Bronchus fibroblast of lung (primary cell): ENCODE measurements at places on chromosomes 12 and 14. TPM values are rescaled to one million over a fixed set of nuclear protein-coding genes. Genes with fewer than 3 reads are reported as not detected.

KRT75 gene
- not detected in 2 replicates for total RNA-seq

SLCO1A2 gene
- total RNA-seq = not detected in 2 replicates

E2F7 gene
- 8.9 and 12.1 TPM in 2 replicates for total RNA-seq

CEBPE gene
- total RNA-seq = not detected in 2 replicates

IFI27L1 gene
- total RNA-seq = 31.7 and 32.4 TPM in 2 replicates

ABHD12B gene
- total RNA-seq = under 0.01 TPM in 1 of 2 replicates, not detected in the other

EIF4B gene
- total RNA-seq = 380 and 439 TPM in 2 replicates

SELPLG gene
- 0.74 and 2.4 TPM in 2 replicates for total RNA-seq

IAPP gene
- not detected in 2 replicates for total RNA-seq

SLC6A15 gene
- total RNA-seq = 3.0 and 4.2 TPM in 2 replicates

CAPZA3 gene
- total RNA-seq = not detected in 2 replicates

RDH12 gene
- under 0.01 TPM in 1 of 2 replicates, not detected in the other for total RNA-seq

ENDOU gene
- not detected in 2 replicates for total RNA-seq

GPR135 gene
- 0.74 and 0.84 TPM in 2 replicates for total RNA-seq

TCP11L2 gene
- 7.6 and 9.2 TPM in 2 replicates for total RNA-seq

SLC15A5 gene
- not detected in 2 replicates for total RNA-seq

CEP128 gene
- total RNA-seq = 5.4 and 7.4 TPM in 2 replicates

CNTN1 gene
- total RNA-seq = under 0.01 and 0.17 TPM in 2 replicates

CDH24 gene
- 8.6 and 9.8 TPM in 2 replicates for total RNA-seq

CCDC175 gene
- not detected in 2 replicates for total RNA-seq

PLEKHG3 gene
- total RNA-seq = 3.4 and 9.1 TPM in 2 replicates

TAS2R9 gene
- total RNA-seq = not detected in 2 replicates

NID2 gene
- 85.0 and 94.7 TPM in 2 replicates for total RNA-seq

PPFIA2 gene
- 0.67 and 2.4 TPM in 2 replicates for total RNA-seq

RNASE4 gene
- 12.1 and 12.9 TPM in 2 replicates for total RNA-seq

ZFHX2 gene
- 0.15 and 0.17 TPM in 2 replicates for total RNA-seq

GPD1 gene
- under 0.01 TPM in 1 of 2 replicates, not detected in the other for total RNA-seq

ASIC1 gene
- 1.5 and 1.7 TPM in 2 replicates for total RNA-seq

BICDL1 gene
- under 0.01 TPM in 1 of 2 replicates, not detected in the other for total RNA-seq

GAS2L3 gene
- total RNA-seq = 23.8 and 27.6 TPM in 2 replicates

GPRC5D gene
- not detected in 2 replicates for total RNA-seq

KRT73 gene
- not detected in 2 replicates for total RNA-seq

TUBA1C gene
- total RNA-seq = 1,377 and 1,458 TPM in 2 replicates

DCN gene
- total RNA-seq = 473 and 502 TPM in 2 replicates

ASCL1 gene
- not detected in 2 replicates for total RNA-seq

C1QL4 gene
- total RNA-seq = 0.17 and 0.45 TPM in 2 replicates

SLC25A47 gene
- not detected in 2 replicates for total RNA-seq

ABHD4 gene
- 12.4 and 12.8 TPM in 2 replicates for total RNA-seq

GALNT6 gene
- total RNA-seq = 39.4 and 60.4 TPM in 2 replicates

FOXN4 gene
- not detected in 2 replicates for total RNA-seq

GPR84 gene
- not detected in 2 replicates for total RNA-seq

RAD9B gene
- total RNA-seq = under 0.01 and 0.15 TPM in 2 replicates

ERH gene
- total RNA-seq = 189 and 194 TPM in 2 replicates

CABP1 gene
- under 0.01 TPM in 1 of 2 replicates, not detected in the other for total RNA-seq

NR4A1 gene
- 1.0 and 2.2 TPM in 2 replicates for total RNA-seq

KIF5A gene
- total RNA-seq = 0.45 and 0.50 TPM in 2 replicates

TAS2R50 gene
- not detected in 2 replicates for total RNA-seq

FAIM2 gene
- 0.15 and 2.5 TPM in 2 replicates for total RNA-seq

DUSP6 gene
- 18.7 and 21.9 TPM in 2 replicates for total RNA-seq
